Nasal cavity respiratory epithelium epithelial cell of viscerocranial mucosa (primary cell): ENCODE measurements at places on chromosomes 7 and 10. TPM values are rescaled to one million over a fixed set of nuclear protein-coding genes. Genes with fewer than 3 reads are reported as not detected.

The SLC26A3 gene
- 0.14 TPM in 1 of 2 replicates, not detected in the other for total RNA-seq

The RADIL gene
- total RNA-seq, result not detected in 2 replicates

The GDF2 gene
- not detected in 2 replicates for total RNA-seq

The EPHA1 gene
- 24.3 and 53.9 TPM in 2 replicates for total RNA-seq

The NXPH1 gene
- not detected in 2 replicates for total RNA-seq

The ADK gene
- 54.7 and 59.6 TPM in 2 replicates for total RNA-seq

The LRGUK gene
- total RNA-seq, result 0.34 and 0.57 TPM in 2 replicates

The SPDYE6 gene
- not detected in 2 replicates for total RNA-seq

The NOC3L gene
- total RNA-seq, result 34.5 and 42.9 TPM in 2 replicates

The ZFAND2A gene
- 27.8 and 62.2 TPM in 2 replicates for total RNA-seq

The SPDYE16 gene
- total RNA-seq, result not detected in 2 replicates

The AGAP5 gene
- total RNA-seq, result 1.7 and 3.7 TPM in 2 replicates

The SDK1 gene
- 0.34 and 4.2 TPM in 2 replicates for total RNA-seq

The AGAP6 gene
- total RNA-seq, result 3.4 and 5.1 TPM in 2 replicates

The NPSR1 gene
- not detected in 2 replicates for total RNA-seq

The NRP1 gene
- total RNA-seq, result 15.0 and 66.1 TPM in 2 replicates

The MSMB gene
- total RNA-seq, result 0.34 and 21.0 TPM in 2 replicates

The EPO gene
- not detected in 2 replicates for total RNA-seq

The SHH gene
- under 0.01 and 0.07 TPM in 2 replicates for total RNA-seq

The AS3MT gene
- 2.1 and 5.8 TPM in 2 replicates for total RNA-seq

The ZNF316 gene
- total RNA-seq, result 16.1 and 30.9 TPM in 2 replicates

The STAG3 gene
- 0.07 and 0.34 TPM in 2 replicates for total RNA-seq

The RNF32 gene
- total RNA-seq, result 1.1 and 2.1 TPM in 2 replicates

The R3HCC1L gene
- total RNA-seq, result 13.3 and 20.1 TPM in 2 replicates

The C10orf90 gene
- total RNA-seq, result not detected in 2 replicates

The CYP2E1 gene
- 0.93 and 1.7 TPM in 2 replicates for total RNA-seq

The PON1 gene
- total RNA-seq, result not detected in 2 replicates

The MRM2 gene
- 26.3 and 28.9 TPM in 2 replicates for total RNA-seq

The RBAK gene
- total RNA-seq, result 16.7 and 21.6 TPM in 2 replicates

The FBXL13 gene
- total RNA-seq, result 0.34 and 0.36 TPM in 2 replicates

The CAMK1D gene
- total RNA-seq, result 1.0 and 16.0 TPM in 2 replicates

The CYP3A4 gene
- total RNA-seq, result 0.07 TPM in 1 of 2 replicates, not detected in the other

The KMT2C gene
- total RNA-seq, result 24.6 and 62.9 TPM in 2 replicates

The ADAM12 gene
- total RNA-seq, result 0.28 TPM in 1 of 2 replicates, not detected in the other

The ACHE gene
- under 0.01 and 0.28 TPM in 2 replicates for total RNA-seq

The SOSTDC1 gene
- total RNA-seq, result not detected in 2 replicates

The TEX47 gene
- total RNA-seq, result not detected in 2 replicates

The CALN1 gene
- under 0.01 TPM in 1 of 2 replicates, not detected in the other for total RNA-seq

The ACSL5 gene
- 2.0 TPM in 1 of 2 replicates, not detected in the other for total RNA-seq

The PTPRZ1 gene
- 15.4 and 17.7 TPM in 2 replicates for total RNA-seq

The PNLIPRP3 gene
- total RNA-seq, result 29.0 and 171 TPM in 2 replicates

The ITPRID1 gene
- total RNA-seq, result not detected in 2 replicates

The CDH23 gene
- total RNA-seq, result under 0.01 and 0.14 TPM in 2 replicates
